HCT116 (cell line): ENCODE measurements at places on chromosomes 5 and 9. TPM values are rescaled to one million over a fixed set of nuclear protein-coding genes. Genes with fewer than 3 reads are reported as not detected.

DNA sequence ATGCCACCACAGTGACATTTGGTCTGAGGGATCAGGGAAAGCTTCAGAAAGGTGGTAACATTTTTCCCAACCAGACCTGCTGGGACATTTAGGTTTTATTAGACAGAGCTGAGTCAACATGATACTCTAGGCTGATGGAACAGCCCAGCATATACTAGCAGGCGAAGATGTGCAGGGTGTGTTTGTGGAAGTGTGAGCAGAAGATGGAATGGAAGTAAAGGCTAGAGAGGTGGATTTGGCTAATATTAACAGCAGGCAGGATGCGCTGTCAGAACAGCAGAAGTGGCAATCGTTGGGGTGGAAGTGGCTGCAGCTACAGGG lies 340.6 kb downstream of the ASTN2 start:
- DNase-seq, result no peak

The ZNF782 gene
- 3.7 TPM for total RNA-seq

The PHYKPL gene
- 57.8 TPM for total RNA-seq

DNA sequence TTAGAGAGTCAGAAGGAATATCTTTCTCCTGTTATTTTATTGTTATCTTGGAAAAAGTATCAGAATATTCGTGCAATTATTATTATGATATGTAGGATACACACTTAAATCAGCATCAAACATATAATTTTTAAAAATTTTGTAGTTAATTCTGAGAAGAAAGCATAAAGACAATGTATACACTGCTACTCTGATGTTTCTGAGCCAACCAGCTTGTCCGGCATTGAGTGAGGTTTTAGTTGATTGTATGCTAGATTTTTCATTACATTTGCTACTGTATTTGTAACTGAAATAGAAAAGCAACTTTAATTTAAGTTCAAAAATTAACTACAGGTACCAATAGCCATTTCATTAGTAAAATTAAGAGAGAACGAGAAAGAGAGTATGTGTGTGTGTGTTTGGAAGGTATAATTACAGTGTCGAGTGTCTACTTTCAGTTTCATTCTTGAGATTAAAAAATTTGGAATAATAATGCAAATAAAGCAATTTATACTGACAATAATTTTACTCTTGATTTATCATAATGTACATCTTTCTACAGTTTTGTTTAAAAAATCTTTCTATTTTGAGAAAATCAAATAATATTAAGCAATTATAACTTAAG lies 160.4 kb upstream of the CDH12 start:
- DNase-seq, result no peak

GRCh38 chr9:18806232-18807080 lies 226.6 kb downstream of the SAXO1 start:
- no peak for DNase-seq

The ARID3C gene
- 0.42 TPM for total RNA-seq

The TTC23L gene
- total RNA-seq, result 1.0 TPM

The SHB gene
- 28.7 TPM for total RNA-seq
